Activated gamma-delta T cell treated with Interleukin-2 at 50 U/mL for 16 hours (primary cell): ENCODE measurements at places on chromosomes 1 and 21.

DNA sequence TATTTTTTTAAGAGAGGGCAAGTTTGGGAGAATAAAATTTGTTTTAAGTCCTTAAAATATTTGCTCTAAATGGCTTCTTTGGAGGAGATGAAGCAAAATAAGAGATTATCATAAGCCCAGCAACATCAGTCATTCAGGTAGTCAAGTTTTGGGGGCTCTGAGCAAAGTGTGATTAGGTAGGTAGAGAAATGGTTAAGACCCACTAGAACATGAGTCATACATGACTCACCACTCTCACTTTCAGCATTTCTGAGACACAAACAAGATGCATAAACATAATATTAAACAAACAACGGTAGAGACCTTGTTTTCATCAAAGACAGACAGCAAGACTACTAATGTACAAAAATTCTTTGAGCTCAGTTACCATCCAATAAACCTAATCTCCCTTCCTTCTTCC lies 272.2 kb downstream of the LMO4 start:
- no peak for DNase-seq

GRCh38 chr1:216614011-216614934 lies 109.0 kb downstream of the ESRRG start:
- no peak for DNase-seq

GRCh38 chr1:214361636-214362035 lies 80.7 kb downstream of the SMYD2 start:
- no peak for DNase-seq

DNA sequence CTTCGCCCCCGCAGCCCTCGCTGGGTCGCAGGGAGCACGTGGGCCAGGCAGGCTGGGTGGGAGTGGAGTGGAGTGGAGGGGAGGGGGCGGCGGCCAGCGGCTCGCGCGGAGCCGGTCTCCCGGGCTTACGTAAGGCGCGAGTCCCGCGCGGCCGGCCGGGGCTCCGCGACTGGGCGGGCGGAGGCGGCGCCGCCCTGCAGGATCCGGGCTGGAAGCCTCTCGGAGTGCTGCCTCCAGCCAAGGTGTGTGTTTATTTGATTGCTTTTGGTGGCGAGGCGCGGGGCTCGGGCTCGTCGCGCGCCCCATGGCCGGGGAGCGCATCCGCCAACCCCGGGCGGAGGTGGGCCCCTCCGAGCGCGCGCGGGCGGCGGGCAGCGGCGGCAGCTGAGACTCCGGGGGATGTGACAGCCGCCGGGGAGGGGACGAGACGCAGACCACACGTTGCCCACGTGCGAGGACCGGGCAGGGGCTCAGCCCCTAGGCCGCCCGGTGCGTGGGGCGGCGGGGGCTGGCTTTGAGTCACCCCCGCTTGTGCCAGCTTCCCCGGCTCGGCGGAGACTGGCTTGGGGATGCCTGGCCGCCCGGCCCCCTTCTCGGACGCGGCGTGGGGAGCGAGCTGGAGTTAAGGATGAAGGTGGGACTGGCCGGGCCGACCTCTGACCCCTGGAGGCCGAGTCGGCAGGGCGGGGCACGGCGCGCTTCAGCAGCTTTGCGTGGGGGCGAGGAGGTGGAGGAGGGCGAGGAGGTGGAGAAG lies 402 bp upstream of the AK4 start:
- DNase-seq: peak; percentile 12

GRCh38 chr21:38768471-38769063 lies 37.2 kb upstream of the ETS2 start:
- DNase-seq: no peak

DNA sequence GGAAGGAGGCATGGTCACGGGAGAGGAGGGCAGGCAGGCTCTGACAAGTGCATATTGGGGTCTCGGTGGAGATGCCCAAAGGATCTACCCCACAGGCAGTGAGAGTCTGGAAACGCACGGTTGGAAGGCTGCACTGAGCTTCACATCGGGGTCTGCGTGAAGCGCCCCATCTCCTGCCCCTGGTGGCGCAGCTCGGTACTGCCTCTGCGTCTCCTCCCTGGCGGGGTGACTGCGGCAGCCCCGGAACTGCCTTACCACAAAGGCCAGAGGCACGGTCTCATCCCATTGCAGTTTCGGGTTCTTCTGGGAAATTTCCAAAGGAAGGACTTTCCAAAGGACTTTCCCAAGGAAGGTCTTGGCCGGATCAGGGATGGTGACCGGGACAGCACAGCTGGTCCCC lies 69.2 kb upstream of the AJAP1 start:
- DNase-seq: peak; percentile 32

DNA sequence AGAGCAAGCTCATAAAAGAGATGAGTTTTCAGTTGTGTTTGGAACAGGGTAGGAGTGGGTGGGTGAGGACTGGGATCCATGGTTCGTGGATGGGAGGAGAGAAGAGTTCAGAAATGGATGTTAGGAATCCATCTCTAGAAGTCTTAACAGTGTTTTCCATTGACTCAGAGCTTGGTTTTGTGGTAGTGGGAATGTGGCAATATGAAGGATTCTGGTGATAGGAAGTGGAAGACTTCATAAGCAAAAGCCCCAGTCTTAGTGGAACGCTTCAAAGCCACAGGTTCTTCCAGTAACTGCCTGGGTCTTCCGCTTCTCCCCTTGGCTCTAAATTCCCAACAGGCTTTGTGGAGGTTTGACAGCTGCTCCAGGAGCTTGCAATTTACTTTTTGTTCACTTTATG lies 167.9 kb downstream of the KCNJ6 start:
- no peak for DNase-seq

GRCh38 chr1:203271962-203272632 lies 33.2 kb upstream of the BTG2 start:
- no peak for DNase-seq

GRCh38 chr1:228402641-228403025 lies 4.0 kb downstream of the TRIM11 start:
- no peak for DNase-seq

DNA sequence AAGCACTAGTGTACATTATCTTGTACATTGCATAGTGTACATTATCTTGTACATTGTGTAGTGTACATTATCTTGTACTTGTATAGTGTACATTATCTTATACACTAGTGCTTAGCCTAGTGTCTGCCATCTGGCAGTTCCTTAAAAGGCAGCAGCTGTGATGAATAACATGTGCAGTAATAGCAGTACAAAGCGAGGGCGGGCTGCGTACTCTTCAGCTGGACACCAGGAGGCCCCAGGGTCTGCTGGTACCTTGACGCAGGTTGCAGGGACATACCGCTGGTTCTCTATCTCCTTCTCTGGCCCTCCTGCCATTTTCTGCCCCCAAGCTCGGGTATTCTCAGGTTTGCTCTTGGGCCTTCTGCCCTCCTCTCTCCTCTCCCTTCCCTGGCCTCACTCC lies 149.6 kb downstream of the SEC16B start:
- no peak for DNase-seq

- DNase-seq: no peak
These were observed 10.8 kb downstream of the AHDC1 start for GRCh38 chr1:27592931-27593677.

- no peak for DNase-seq
These were observed 1280.3 kb upstream of the B3GALT2 start for GRCh38 chr1:194466706-194467105.

- DNase-seq: no peak
These were observed 8.8 kb downstream of the LAMB3 start for GRCh38 chr1:209643285-209644020.

GRCh38 chr1:111615870-111616715 lies 3.5 kb upstream of the RAP1A start:
- DNase-seq: peak; percentile 49

GRCh38 chr1:185853739-185854138 lies 119.5 kb downstream of the HMCN1 start:
- DNase-seq: no peak

- DNase-seq: no peak
These were observed 22.0 kb downstream of the COA6 start for GRCh38 chr1:234395297-234395696.

DNA sequence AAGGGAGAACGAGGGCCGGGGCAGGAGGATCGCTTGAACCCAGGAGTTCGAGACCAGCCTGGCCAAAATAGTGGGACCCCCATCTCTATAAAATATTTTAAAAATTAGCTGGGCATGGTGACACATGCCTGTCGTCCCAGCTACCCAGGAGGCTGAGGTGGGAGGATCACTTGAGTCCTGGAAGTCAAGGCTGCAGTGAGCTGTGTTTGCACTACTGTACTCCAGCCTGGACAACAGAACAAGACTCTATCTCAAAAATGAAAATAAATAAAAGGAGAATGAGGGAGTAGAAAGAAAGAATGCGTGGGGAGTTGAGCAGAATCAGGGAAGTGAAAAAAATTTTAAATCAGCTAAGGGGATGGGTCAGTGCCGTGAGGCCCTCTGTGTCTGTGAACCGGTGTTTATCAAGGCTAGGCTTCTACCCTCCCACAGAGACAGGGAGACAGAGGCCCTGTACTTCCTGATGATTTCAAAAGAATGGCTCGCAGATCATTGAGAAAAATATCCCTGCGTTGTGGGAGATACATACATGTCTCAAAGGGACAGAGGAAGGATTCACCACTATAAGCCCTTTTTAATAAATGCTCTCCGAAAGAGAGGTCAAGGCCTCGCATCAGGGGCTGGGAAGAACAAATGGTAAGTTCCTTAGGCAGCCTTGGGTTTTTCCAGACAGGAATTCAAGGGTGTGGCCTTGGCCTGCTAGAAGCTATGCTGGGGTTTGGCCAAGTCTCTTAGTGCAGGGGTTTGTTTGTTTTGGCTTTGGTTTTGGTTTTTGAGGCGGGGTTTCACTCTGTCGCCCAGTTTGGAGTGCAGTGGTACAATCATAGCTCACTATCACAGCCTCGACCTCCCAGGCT lies 20.7 kb downstream of the IL10RB start:
- DNase-seq: no peak

- DNase-seq: no peak
These were observed 44.1 kb downstream of the S100B start for GRCh38 chr21:46560568-46561444.

DNA sequence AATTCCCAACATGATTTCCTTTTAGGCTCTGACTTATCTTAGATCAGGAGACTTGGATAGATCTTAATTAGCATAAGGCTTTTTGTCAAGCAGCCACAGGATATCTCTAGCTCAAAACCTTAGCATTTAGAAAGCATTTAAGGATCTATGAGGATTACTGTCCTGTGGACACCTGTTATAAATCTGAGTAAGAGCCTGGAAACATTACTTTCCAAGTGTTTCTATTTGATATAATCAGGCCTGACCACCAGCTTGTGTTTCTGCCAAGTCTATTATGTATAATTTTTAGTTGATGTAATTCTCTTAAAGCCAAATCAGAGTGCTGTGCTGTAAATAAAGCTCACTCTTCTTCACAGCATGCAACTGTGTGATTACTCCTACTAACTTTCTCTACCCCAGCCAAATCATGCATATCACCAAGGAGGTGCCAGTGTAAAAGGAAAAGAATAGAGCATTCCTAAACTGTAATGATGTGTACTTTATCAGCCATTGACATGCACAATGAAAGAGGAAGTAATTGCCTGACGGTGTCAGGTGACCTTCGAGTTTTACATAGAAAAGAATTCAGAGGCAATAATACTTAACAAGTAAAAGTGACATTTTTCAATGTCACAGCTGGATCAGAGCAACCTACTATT lies 309.9 kb upstream of the PRMT6 start:
- no peak for DNase-seq

GRCh38 chr1:115411371-115412063 lies 73.5 kb upstream of the NGF start:
- no peak for DNase-seq

DNA sequence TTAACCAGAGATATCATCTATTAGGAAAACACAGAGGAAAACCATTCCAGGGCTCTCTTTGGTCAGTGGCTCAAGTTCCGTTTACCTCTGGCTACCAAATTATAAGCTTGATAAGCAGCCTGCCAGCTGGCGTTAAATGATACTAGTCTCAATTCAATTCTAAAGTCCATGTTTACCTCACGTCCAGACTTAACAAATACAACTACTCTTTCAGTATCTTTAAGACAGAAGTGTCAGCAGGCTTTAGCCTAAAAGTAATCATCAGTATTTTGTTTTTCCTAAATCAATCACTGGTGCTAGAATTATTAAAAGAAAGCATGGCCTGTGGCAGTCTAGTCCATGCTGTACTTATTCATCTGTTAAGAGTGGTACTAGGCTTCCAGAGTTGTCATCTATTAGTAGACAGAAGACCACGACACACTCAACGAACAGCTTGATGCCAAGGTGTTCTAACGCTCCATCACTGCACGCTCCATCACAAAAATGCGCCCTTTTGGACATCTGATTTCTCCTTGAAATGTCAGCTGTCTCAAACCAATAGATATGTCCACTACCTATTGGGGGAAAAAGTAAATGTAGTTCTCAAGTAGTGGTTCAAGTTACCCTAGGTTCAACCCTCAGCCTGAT lies 1.5 kb downstream of the IVNS1ABP start:
- DNase-seq: no peak

DNA sequence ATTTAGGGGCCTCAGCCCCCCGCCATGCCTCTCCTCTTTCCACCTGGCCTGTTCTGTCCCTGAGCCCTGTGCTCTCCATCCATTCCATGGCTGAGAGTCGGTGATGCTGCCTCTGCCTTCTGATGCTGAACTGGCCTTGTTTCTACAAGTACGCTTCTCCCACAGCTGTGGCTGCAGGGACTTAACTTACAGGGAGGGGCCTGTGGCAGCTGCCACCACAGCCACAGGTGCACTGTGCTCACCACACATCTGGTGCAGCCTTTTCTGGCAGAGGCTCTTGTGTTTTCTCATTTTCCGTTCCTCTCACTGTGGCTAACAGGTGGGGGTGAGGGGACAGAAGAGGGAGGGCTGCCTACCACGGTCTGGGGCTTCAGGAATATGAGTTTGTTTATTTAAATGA lies 4.2 kb downstream of the FMO1 start:
- no peak for DNase-seq

DNA sequence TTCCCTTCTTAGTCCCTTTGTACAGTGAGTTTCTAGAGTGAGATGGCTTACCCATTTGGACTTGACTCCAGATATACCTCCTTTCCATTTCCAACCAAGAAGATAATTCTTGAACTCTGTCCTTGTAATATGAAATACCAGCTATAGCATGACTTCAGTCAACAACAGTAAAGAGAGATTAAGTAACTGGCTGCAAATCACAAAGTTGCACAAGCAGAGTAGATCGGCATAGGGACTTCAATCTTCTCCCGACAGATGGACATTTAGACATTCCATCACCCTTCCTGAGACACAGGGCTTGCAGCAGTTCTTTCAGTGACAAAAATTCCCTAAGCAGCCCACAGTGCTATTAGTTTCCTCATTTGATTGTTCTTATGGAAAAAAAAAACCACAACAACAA lies 44.6 kb downstream of the JAK1 start:
- DNase-seq: no peak

DNA sequence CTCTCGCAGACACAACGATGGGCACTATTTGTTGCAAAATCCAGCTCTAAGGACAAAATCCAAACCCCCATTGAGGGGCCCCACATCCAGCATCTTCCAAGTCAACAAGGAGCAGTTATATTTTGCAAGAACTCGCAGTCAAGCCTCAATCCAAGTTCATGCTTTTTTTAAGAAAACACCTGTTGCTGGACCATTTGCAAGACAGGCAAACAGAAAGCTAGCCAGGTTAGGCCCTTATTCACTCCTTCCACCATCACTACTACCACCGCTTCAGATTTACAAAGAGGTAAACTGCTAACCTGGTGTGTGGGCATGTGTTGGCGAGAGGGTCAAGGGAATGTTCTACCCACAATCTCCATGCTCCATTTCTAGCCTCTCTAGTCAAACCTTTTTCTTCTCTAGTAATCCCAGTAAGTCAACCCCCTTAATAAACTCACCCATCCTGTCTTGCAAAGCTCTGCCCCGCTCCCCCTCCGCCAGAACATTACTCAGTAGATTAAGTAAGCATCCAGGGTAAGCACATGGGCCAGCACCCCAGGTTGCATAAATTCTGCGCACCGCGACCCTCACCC lies 703 bp downstream of the ERI3 start:
- DNase-seq: no peak
